Suppressor macrophage treated with lipopolysaccharide for 4 hours (primary cell): ENCODE measurements at places on chromosomes 16 and 17.

DNA sequence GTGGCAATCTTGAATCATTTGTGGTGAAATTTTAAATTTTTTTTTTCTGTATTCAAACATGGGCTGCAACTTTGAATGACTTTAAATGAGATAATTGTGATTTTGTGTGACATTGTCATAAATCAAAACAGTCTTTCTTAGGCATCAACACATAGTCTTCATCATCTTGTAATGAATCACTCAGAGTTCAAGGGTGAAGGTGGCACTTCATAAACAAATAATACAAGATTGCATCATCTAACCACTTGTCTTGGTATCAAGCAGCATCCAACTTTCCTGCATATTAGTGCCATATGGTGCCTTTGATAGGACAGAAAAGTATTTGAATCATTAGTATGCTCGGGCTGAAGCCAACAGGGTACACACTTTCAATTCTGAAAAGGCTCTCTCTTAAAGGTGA lies 392.4 kb upstream of the GOT2 start:
- DNase-seq, result no peak

DNA sequence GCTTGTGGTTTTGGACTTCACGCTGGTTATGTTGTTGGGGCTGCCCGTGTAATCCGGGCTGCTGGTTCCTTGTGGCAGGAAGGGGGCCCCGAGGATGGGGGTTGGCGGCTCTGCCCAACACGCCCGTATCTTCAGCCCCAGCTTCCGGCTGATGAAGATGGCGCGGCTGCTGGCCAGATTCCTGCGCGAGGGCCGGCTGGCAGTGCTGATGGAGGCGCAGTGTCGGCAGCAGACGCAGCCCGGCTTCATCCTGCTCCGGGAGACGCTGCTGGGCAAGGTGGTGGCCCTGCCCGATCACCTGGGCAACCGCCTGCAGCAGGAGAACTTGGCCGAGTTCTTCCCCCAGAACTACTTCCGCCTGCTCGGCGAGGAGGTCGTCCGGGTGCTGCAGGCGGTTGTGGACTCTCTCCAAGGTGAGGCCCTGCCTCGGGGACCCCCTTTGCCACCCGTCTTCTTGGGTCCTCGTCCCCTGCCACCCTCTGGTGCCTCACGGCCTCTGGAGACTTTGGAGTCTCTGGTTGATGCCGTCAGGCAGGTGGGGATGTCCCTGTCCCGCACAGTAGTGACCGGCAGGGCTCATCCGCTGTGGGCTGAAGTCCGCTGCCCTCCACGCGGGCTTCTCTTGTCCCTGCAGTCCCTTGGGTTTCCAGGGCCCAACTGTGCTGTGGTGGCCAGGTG lies 2.2 kb downstream of the TELO2 start:
- no peak for DNase-seq

GRCh38 chr16:1431497-1432270 lies 806 bp downstream of the PERCC1 start:
- DNase-seq, result no peak

GRCh38 chr17:74842599-74843351 lies 16.9 kb downstream of the GRIN2C start:
- peak; percentile 80 for DNase-seq

- no peak for DNase-seq
Measured at GRCh38 chr17:46795379-46795952, 23.0 kb downstream of the WNT3 start.
